CD4-positive, alpha-beta T cell treated with Interleukin-6 at 100 ng/mL for 8 hours (primary cell): ENCODE measurements at places on chromosomes 5 and 9.

DNA sequence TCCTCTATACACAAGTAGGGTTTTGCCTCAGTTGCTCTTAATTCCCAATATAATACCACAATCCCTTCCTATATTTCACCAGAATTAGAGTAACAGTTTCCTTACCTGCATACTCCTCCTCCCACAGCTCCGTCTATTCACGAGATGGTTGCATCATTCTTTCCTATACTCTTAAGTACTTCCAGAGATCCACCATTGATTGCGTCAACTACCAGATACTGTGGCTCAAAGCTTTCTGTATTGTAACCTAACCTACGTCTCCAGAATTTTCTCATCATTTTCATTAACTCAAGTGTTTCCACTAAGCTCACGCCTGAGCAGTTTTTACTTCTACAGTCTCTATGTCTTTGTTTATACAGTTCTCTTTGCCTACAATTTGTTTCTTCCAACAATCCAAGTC lies 31.2 kb upstream of the MINAR2 start:
- DNase-seq = no peak

GRCh38 chr5:118653872-118654271 lies 334.5 kb downstream of the DTWD2 start:
- DNase-seq = no peak

- no peak for DNase-seq
Measured at GRCh38 chr9:105658351-105658750, 3.9 kb upstream of the TAL2 start.

DNA sequence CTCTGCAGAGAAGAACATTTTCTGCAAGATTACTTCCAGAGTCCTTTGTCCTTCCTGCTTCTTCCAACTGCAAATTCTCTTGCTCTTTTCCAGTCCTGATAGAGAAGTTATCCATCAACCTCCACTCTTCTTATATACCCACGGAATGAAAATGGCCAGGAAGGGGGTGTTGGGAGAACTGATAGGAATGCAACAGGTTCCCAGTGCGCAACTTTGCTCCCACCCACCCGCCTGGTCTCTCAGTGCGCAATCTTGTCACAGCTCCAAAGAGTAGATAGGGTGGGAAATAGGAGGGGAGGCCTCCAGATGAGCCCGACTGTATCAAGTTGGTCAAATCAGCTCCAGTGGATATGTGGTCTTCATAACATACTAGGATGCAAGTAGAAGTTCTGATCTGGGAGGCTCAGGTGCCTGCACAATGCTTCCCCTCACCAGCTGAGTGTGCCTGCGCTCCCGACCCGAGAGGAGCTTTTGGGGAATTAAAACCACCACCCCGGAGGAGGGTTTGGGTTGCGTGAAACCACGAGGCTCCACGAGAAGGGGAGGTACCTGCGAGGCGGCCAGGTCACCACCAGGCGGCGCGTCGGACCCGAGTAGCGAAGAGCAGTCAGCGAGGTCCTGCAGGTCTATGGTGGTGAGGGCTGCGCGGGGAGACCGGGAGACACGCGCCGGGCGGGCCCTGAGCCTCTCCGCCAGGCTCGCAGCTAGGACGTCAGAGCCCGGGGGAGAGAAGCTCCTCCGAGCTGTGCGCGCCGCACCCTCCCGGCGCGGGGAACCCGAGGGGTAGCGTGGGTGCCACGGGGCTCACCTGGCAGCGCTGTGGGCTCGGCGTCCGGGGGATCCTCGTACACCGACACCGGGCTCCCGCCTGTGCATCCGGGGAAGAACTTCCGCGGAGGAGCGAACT lies 835 bp downstream of the MCIDAS start:
- no peak for DNase-seq

GRCh38 chr9:82513242-82513751 lies 524.7 kb downstream of the SPATA31D1 start:
- DNase-seq = no peak

DNA sequence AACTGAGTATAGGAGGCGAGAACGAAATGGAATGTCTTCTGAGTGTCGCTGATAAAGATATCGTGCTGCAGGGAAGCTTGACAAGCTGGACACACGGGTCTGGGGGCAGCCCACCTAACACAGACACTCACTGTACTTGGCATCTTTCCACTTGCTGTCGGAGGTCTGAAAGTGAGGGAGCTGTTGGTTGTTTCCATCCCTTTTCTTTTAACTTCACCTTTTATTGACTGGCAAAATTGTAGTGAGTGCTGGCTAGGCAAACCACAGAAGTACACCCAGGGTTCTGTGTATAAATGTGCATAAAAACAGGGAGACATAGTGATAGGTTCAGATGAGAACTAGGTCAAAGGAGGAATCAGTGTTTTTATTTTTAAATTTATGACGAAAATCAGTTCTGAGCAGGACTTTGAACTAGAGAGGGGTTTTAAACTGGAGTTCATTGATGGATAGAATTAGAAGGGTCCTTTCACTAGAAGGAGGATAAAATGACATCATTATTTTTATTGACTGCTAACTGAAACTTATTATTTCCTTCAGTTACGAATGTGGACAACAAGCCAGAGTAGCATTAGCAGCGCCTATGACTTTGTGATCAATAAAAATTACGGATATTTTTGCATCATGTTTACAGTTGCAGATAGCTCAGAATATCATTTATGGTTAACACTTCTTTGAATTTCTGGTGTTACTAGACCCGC lies 817 bp downstream of the GAPVD1 start:
- no peak for DNase-seq

- DNase-seq = no peak
Measured at GRCh38 chr5:1876660-1877064, 6.1 kb downstream of the IRX4 start.

- no peak for DNase-seq
Measured at GRCh38 chr9:113238202-113238858, 17.0 kb downstream of the SLC31A1 start.

- no peak for DNase-seq
Measured at GRCh38 chr5:124297826-124298225, 448.6 kb downstream of the ZNF608 start.

DNA sequence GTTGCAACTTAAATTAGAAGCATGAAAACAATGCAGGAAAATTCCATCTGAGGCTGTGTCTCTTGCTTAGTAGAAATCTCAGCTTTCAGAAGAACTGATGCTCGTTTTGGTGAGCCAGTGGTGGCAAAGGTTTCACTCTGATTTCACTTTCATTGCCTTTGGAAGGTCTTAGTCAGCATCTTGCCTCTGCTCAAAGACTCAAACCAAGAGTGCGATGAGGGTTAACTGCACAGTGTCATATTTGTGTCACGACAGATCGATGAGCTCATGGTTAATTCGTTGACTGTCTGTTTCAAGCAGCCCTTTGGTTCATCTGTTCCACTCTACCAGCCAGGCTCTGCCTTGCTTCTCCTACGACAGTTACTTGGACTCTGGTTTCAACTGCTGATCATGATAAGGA lies 331.3 kb upstream of the KIF2A start:
- no peak for DNase-seq

- DNase-seq = no peak
Measured at GRCh38 chr9:3916984-3917383, 382.9 kb downstream of the GLIS3 start.

- DNase-seq = no peak
Measured at GRCh38 chr5:124576848-124577409, 169.5 kb downstream of the ZNF608 start.

DNA sequence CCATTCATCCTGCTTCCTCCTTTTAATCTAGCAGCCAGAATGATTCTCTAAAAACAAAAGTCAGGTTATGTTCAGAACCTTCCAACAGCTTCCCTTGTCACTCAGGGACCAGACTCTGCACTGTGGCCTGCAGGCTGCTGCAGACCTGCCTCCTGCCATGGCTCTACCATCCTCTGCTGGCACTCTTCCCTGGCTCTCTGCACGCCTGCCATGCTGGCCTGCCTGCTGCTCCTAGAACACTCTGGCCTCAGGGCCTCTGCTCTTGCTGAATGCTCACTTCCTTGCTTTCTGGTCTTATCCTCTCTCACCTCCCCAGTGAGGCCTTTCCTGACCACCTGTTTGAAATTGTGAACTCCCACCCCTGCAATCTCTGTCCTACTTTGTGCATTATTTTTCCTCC lies 149.4 kb downstream of the CD180 start:
- no peak for DNase-seq

GRCh38 chr5:165420493-165420892 lies 1915.1 kb downstream of the MAT2B start:
- no peak for DNase-seq

- no peak for DNase-seq
Measured at GRCh38 chr5:81290146-81290545, 11.2 kb upstream of the ZCCHC9 start.

DNA sequence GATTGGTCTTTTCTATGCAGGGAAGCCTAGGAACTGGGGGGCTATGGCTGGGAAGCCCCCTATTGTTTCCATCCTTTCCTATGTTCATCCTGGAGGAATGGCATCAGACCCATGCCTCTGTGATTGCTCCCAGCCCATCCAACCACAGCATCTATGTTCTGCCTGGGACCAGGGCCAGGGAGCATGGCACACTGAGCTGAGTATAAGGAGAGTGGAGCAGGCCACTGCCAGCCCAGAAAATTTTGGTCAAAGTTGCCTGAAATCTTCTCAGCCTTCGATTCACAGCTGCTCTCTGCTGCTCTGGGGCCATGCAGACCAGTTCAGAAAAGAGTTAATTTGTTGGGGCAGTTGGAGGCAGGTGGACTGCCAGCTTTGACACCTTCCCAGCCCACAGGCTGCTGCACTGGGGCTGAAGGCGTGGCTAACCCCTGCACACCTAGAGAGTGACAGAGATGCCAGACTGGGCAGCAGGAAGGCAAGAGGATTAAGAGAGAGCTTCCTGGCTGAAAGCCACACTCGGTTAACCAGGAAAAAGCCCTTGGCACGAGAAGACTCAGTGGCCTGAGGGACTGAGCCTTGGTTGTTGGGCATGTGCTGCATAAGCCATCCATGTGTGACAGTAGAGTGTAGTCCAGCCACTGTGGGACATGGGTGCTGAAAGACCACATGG lies 12.1 kb downstream of the TGFBI start:
- no peak for DNase-seq

DNA sequence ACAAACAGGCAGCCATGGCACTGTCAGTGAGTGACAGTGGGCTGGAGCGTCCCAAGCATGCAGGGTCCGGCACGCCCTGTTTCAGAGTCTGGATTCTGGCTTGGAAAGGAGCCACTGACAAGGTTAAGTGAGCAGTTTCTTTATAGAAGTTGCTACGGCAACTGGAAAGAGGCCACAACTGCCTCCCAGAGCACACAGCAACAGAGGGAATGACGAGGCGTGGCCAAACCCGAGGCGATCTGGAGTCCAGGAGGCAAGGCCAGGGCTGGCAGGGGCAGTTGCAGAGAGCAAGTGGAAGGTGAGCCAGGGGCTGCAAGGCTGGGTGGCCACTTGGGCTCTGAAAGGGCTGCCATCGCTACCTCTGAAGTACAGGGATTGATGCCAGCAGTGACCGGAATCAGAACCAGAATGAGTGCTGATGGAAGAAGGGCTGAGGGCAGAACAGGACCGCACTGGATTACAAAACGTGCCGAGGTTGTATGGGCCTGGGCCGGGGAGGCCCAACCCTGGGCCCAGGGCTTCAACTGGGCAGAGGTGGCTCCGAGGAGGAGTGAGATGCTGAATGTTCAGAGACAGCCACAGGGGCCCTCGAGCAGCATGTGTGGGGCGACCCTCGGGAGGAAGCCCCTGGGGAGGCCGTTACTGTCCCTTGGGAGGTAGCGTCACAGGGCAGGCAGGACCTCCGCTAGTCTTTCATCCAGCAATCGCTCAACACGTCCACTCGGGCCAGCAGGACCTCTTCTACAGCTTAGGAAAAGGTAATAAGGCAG lies 4.6 kb downstream of the MRPL41 start:
- DNase-seq = no peak

GRCh38 chr9:8871796-8872445 lies 1072.3 kb upstream of the DMAC1 start:
- no peak for DNase-seq

DNA sequence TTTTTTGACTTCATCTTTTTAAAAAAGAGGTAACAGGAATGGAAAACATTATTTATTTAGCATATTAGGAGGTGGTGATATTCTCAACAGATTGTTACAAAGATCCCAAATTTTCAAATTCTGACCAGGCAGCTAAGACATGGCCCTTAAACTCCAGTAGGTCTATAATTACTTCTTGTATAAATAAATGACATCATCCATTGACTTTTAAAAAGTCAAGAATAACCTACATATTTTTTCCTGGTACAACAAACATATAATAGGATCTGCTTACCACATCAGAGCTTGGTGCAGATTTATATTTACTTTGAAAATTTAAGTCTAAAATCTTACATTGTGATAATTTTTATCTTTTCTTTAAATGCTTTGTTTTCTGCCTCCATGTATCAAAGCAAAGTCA lies 92.2 kb upstream of the TRPM3 start:
- DNase-seq = no peak

DNA sequence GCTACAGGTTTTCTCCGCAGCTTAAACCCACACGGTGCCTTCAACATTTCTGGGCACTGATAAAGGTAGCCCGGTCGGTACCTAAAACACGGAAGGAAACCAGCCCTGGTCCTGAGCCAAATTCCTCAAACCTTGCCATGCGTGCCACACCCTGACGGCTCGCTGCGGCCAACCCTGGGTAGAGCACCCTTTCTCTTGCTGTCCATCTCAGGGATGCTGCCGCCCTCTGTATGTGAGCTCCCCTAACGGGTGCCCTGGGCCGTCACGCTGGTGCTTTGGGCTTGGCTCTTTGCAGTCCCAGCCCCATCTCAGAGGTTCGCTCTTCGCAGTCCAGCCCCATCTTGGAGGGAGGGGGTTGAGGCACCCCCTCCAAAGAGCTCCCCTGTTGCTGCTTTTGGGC lies 43.9 kb downstream of the PNPLA7 start:
- no peak for DNase-seq

GRCh38 chr9:19922476-19923118 lies 133.8 kb upstream of the SLC24A2 start:
- DNase-seq = no peak
